SW 1271 (cell line): ENCODE measurements at places on chromosomes 1 and 21.

DNA sequence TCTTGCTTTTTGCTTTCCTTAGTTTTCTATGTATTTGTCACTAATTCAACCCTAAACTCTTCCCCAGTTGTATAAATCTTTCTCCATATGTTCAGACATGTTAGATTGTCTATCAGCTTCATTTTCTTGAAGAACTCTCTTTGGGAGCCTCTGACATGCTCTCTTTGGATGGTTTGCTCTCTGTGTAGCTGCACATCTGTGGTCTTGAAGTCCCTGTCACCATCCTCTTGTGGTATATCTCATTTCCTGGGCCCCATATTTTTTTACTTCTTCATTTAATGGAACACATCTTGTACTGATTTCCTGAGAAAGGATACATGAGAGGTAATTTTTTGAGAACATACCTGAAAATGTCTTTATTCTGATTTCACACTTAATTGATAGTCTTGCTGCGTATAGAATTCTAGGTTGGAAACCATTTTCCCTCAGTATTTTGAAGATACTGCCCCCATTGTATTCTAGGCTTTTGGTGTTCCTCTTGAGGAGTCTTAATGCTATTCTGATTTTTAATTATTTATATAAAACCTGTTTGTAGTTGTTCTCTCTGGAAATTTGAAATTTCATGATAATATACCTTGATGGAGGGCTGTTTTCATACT is 72.6 kb downstream of the ST3GAL3 start:
- DNase-seq: no peak

DNA sequence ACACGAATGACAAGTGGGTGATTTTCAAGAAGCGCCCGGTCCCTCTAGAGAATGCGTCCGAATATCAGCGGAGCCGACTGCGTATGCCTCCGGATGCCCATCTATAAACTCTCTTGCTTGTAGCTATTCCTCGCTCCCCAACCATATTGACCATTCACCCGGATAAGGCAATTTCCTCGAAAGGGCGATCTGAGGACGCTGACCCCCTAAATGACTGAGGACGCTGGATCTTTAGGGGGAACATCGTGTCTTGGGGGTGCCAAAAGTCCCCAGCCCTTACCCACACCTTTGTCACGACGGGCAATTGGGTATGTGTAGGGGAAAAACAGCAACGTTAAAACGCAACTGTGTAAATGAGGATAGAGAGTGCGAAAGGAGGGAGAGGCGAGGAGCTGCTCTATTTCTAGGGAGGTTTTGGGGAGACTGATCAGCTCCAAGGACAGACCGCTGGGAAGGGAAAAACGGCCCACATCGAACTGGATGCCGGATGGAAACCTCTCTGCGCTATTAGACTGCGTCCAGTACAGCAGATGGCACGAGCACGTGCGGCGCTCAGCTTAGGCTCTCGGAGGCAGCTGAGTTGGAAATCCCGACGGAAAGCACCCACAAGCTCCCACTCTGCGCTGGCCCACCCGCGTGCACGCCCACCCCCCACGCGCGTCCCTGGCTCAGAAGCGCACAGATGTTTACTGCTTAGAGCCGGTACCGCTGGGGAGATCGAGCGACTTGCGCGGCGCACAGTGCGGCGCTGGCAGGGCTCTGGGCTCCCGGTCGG is 2.9 kb upstream of the PRRX1 start:
- DNase-seq: no peak

- DNase-seq: no peak
Measured at GRCh38 chr1:19344372-19344810, 32.3 kb downstream of the SLC66A1 start.

DNA sequence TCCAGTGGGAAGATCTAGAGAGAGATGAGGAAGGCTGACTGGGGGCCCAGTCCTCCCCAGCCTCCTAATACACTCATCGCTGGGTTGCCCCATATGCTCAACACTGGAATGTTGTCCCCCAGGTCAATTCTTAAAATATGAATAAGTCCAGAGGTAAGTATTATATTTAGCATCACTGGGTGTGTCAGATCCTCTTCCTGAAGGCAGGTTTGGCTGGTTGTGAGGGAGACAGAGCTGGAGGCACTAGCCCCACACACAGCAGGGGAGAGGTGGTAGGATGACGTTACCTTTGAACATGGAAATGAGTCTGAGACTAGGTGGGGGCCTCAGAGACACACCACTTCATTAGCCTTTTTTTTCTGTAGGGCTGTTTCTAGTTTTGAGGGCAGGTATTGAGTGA is 42.6 kb downstream of the SLC44A3 start:
- DNase-seq: no peak

- DNase-seq: no peak
Measured at GRCh38 chr1:84708031-84708430, 17.8 kb upstream of the SSX2IP start.

DNA sequence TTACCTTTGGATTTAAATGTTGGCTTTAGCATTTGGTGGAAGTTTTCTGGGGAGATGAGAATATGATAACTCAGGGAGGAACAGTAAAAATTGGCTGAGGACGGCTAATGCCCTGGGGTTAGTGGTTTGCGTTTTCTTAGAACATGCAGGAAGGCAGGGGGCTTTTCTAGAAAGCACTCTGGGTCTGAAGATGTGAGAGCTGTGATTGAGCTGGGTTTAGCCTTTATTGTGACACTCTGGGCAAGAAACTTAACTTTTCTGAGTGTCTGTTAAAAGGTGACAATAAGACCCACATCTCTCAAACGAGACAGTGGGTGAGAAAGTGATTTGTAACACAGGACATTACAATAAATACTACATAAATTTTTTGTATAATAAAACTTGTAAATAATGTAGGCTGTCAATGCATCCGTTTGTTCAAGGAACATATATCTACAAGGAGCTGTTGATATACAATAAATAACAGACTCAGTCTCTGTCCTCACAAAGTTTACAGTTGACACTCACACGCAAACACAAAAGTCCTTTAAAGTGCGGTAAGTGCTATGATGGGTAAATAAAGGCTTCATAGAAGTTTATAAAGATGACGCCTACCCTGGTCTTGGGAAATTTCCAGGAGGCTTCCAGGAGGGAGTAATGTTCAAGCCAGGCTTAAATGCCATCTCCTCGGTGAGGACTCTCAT is 49.5 kb upstream of the MRPS6 start:
- DNase-seq: no peak

DNA sequence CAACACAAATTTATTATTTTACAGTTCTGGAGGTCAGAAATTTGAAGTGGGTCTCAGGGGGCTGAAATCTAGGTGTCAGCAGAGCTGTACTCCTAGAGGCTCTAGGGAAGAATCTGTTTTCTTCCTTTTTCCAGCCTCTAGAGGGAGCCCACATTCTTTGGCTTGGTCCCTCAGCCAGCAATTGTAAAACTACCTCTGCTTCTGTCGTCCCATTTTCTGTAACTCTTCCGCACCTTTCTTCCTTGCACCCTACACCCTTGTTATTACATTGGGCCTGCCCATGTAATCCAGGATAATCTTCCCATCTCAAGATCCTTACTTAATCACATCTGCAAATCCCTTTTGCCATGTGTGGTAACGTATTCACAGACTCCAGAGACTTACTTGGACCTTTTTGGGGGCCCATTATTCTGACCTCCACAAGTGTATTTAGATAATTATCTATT is 24.8 kb upstream of the THEM4 start:
- DNase-seq: peak; percentile 56

GRCh38 chr21:46320331-46320801 is 3.3 kb downstream of the C21orf58 start:
- DNase-seq: no peak

- no peak for DNase-seq
Measured at GRCh38 chr1:6599141-6599975, 3.3 kb downstream of the KLHL21 start.

DNA sequence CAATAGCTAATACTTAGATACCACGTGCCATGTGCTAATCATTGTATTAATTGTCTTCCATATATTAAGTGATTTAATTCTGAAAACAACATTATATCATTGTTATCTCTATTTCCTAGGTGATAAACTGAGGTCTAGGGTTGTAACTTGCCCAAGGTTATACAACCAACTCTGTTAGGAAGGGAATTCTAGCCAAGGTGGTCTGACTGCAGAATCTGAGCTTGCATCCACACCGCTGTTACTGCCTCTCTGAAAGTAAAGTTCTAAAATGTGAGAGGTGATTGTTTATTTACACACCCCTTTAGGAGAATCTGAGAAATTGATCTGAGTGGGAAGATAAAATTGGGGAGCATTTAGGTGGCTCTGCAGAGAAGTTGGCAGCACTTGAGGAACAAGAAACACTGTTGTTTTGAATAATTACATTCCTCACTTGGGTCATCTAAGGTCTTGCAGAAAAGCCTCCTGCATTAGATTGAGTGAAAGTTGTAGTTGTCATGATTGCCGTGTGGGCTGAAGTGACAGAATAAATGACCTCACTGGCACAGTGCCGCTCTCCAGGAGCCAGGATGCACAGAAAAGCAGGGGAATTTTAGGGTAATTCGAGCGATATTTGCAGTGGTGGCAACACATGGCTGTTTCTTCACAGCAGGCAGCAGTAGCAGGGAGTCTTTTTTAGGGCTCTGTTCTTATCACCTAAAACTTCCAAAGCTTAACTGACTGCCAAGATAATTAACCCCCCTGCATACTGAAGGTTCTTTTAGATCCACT is 121.7 kb downstream of the ADGRL4 start:
- no peak for DNase-seq

- DNase-seq: no peak
Measured at GRCh38 chr1:32487182-32487581, 22.3 kb downstream of the ZBTB8B start.

DNA sequence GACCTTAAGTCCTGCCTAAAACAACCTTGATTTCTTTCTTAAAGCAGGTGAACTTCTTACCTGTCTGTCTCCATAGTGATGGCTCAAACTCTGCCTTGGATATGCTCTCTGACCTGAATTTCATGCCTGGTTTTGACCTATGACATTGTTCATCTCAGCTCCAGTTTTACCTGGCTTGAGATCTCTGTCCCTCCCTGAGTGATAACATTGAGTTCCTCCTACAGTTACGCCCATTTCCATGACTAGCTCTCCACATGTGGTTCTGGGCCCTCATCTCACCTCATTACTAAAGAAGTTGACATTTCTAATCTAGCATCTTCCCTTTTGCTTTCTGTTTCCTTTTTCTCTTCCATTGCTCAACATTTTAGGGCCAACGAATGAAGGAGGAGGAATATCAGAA is 233.1 kb downstream of the HHIPL2 start:
- no peak for DNase-seq

- DNase-seq: no peak
Measured at GRCh38 chr1:154186177-154186576, 5.7 kb downstream of the TPM3 start.

DNA sequence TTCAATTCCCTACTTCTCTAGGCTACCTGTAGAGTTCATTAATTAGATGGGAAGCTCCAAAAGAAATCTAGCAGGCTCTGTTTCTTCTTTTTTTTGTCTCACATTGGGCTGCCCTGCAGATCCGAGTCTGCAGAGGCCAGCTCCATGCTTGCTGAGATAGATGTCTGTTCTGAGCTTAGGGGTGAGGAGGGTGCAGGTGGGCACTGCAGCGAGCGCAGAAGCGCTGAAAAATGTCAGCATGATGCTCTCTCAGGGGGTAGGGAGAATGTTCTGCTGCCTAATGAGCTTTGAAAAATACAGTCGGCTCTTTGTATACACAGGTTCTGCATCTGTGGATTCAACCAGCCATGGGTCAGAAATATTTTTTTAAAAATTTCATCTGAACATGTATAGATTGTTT is 56.8 kb upstream of the KCNA3 start:
- no peak for DNase-seq

GRCh38 chr1:160400223-160400645 is at the start of gene VANGL2:
VANGL2 (plus strand) TSS chr1:160400564; CDS start chr1:160415838, 15,274 bp downstream.
- no peak for DNase-seq

DNA sequence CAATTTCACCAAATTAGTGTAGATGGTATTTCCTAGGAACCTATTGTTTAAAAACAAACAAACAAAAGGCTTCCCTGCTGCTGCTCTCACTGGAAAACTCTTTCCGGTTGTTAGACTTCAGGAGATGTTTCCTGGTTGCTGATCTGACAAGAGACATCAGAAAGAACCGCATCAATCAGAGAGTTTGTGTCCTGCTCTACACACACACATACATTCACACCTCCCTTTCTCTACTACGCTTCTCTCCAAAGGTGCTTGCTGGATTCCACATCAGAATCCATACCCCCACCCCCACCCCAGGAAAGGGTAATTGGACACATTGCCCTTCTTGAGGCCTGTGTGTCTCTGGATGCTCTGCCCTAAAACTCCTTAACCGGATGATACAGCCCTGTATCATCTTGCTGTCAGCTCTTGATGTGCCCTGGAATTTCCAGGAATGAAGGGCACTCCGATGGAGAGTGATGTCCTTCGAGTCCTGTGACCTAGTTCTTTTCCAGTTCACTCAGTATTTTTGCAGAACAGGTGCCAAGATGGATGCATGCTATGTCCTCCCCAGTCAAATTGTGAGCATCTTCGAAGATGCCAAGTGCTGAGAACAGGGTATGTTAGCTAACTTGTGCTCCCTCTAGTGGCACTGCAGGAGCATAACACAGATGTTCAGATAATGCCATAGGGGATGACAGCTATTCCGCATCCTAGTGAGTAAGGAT is 113.7 kb upstream of the SLC35F3 start:
- peak; percentile 31 for DNase-seq

GRCh38 chr1:78814176-78814575 is 164.5 kb downstream of the IFI44 start:
- no peak for DNase-seq

DNA sequence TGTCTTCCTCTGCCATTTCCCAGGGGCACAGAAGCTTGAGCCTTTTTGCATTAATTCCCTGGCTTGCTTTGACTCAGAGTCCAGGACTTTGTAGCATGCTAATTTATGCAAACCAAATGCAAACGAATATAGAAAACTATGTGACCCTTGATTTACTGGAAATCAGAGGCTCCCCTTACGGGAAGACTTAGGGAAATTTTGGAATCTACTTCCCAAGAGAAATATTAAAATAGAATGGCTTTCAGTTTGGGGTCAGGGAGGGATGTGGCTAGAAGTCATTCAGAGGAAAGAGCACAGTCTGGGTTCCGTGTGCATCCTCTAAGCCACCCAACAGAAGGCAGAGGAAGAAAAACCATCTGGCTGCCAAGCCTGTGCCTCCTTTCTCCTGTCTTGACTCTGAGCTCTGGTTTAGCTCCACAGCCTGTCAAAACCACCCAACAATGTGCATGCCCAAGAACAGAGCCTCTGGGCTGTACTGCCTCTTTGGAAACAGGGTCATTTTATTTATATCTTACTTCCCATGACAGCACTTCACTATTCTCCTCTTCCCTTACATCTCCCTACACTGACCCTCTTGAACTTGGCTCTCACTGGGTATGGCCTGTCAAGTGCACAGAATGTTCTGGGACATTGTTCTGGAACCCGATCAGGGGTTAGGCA is 30.1 kb downstream of the ATF3 start:
- no peak for DNase-seq

DNA sequence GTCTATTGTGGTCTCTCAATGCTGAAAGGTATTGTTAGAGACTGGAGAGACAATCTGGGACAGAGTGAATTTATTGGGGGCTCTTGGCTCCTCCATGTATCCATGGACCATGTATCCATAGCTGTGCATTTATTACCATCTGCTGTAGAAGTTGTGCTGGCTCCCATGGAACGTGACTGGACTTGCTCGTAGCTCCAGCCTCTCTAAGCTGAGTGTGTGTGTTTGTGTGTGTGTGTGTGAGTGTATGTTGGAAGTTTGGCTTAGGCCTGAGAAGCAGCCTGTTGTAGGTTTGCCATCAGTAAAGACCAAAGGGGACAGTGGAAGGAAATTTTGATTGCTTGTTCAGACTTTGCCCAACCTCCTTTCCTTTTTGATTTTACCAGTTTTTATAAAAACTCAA is 105.7 kb upstream of the USP24 start:
- no peak for DNase-seq
